ENCODE measurements at places on chromosomes 16 and 17.

DNA sequence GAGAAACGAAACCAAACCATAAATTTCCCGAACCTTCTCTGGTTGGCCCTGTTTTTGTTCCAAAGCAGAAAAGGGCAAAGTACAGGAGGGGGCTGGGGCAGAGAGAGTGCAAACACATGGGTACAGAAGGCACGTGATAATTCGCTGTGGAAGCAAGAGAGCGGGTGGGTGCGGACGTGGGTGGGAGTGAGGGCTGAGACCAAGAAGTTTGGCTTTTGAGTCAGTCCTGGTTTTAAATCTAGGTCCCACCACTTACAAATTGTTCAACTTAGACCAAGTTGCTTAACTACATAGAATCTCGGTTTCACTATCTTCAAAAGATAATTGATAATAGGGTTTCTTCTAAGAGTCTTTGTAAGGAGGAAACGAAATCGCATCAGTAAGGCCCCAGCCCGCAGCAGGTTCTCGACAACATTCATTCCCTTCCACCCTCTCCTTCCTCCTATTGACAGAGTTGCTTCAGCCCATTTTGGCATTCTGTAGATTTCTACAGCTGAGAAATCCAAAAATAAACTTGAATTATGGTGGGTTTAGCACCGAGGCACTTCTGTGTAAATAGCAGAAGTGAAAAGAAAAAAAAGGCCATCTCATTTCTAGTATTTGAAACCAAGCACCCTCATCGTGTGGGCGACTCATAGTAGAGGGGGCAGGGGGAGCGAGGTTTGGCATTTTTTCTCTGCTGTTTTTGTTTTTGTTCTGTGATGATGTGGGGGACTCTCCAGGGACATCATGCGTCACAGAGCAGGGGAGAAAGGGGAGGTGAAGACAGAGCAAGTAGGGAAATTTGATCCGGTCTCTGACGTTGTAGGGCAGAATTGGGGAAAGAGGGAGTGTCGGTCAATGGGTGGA lies 33.6 kb upstream of the CCR7 start:
- peak; percentile 67 for DNase-seq

DNA sequence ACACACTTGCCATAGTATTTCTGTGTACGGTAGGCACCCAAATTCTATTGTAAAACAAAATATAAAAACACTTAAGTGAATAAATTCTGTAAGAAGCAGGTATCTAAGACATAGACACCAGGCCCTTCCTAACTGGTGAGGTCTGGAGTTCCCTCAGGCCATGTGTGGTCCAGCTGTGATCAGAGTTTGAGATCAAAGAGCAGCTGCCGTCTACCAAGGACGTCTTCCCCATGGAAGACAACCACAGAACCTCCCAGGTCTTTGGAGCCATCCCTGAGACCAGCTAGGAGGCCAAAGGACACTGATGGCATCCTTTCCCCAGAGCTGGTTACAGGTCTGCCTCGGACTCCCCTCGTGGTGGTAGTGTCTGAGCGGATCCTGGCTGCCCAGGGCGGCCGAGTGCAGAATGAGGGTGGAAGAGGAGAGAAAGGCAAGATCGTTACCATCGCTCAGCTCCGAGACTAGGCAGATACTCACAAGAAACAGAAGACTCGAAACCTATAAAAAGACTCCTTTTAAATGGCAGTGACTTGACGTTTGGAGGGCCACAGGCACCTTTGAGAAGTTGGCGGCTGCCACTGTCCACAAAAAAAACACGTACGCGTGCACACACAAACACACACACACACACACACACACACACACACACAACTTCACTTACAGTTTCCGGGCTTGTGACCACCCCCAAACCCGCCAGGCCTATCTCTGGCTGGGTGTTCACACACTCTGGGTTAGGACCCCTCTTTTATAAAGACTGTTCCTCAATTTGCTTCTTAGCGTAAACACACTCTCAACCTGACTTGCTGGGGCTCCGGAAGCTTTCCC lies 7.5 kb downstream of the TIMP2 start:
- DNase-seq, result peak; percentile 32

GRCh38 chr17:44241106-44241624 lies 21.7 kb upstream of the UBTF start:
- peak; percentile 65 for DNase-seq

DNA sequence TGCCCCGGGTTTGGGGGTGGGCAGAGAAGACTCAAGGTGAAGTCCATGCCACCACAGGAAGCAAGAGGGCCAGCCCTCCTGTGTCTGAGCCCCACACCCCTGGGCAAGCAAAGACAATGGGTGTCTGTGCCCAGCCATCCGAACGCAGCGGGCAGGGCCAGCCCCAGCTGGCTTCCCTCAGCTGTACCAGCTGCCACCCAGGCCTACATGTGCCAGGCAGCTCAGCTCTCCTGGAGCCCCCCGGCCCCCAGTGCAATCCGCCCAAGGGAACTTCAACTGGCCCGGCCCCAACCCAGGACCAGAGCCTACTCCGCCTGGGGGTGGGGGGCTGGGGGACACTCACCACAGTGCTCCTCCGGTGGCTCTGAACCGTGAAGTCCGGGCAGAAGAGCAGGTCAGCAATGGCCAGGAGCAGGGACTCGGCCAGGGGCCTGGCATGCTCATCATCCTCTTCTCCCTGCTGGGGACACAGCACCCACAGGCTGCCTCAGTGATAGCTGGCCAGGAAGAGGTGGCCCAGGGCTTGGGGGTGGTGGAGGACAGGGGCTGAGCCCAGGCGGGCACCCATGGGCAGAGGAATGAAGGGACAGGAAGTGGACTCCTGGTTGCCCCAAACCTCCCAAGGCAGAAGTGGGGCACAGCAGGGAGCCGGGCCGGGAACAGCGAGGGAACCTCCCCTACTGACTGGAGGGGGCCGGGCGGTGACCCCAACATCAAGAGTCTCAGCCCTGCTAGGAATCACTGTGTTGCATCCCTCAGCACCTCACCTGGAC lies 9.8 kb downstream of the HID1 start:
- DNase-seq, result no peak

- DNase-seq, result no peak
These were observed 120.4 kb upstream of the LHX1 start for GRCh38 chr17:36816907-36817288.

GRCh38 chr17:77124192-77124889 lies 16.4 kb upstream of the SEC14L1 start:
- DNase-seq, result peak; percentile 90

DNA sequence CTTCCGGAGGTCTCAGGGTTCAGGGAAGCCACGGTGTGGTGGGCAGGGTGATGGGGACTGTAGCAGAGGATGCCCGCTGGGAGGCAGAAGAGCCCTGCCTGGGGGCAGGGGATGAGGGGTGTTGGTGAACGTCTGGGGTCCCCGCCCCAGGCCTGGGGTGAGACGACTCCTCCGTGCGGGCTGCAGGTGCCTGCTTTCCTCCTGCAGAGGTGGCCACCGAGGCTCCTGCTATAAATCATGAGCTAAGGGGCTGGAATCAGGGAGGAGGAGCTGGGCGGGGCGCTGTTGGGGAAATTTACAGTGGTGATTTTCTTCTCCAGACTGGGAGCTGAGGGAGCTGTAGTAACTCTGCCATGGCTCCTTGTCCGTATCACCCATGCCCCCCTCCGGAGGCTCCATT lies 167.0 kb downstream of the MRM1 start:
- no peak for DNase-seq

DNA sequence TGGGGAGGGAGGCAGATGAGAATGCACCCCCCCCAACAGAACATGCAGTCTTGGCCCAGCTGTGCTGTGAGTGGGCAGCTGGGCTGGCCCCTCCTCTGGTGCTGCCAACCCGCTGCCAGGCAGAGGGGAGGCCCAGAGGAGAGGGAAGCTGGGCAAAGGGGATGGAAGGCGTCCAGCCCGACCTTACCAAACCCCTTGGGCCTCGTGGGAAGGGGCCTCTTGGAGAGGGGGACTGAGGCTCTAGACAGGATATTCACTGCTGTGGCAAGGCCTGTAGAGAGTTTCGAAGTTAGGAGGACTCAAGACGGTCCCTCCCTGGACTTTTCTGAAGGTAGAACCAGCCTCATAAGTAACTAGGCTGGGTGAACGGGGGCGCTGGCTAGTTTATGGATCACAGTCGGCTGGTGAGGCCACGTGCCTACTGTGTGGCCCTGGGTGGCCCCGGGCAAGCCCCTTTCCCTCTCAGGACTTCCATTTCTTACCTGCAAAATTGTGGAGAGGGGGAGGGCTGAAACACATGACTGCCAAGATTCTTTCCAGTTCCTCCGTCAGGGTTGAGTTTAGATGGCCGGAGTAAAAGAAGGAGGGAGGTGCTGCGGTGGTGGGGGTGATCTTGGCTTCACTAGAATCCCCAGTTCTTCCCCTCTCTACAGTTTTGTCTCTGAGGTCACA lies 857 bp upstream of the STAT5A start:
- peak; percentile 83 for DNase-seq

GRCh38 chr17:19248151-19248927 lies 11.2 kb downstream of the EPN2 start:
- no peak for DNase-seq

DNA sequence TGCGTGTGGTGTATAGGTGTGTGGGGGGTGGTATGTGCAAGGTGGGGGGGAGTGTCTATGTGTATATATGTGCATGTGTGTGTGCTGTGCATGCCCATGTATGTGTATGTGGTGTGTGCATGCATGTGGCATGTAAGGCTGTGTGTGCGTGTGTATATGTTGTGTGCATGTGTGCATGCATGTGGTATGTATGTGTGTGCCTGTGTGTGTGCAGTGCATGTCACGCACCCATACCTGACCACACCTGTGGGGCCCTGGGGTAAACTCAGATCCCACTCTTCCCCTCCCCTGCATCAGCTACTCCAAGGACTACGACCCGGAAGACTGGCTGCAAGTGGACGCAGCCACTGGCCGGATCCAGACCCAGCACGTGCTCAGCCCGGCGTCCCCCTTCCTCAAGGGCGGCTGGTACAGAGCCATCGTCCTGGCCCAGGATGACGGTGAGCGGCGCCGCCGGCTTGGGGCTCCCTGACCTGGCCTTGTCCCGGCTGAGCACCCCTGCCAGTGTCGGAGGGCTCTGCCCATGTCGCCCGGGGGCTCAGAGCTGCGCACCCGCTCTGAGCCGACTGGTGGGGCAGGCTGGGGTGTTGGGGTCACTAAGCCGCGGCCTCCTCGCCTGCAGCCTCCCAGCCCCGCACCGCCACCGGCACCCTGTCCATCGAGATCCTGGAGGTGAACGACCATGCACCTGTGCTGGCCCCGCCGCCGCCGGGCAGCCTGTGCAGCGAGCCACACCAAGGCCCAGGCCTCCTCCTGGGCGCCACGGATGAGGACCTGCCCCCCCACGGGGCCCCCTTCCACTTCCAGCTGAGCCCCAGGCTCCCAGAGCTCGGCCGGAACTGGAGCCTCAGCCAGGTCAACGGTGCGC lies 9.1 kb downstream of the SLC22A31 start:
- no peak for DNase-seq

DNA sequence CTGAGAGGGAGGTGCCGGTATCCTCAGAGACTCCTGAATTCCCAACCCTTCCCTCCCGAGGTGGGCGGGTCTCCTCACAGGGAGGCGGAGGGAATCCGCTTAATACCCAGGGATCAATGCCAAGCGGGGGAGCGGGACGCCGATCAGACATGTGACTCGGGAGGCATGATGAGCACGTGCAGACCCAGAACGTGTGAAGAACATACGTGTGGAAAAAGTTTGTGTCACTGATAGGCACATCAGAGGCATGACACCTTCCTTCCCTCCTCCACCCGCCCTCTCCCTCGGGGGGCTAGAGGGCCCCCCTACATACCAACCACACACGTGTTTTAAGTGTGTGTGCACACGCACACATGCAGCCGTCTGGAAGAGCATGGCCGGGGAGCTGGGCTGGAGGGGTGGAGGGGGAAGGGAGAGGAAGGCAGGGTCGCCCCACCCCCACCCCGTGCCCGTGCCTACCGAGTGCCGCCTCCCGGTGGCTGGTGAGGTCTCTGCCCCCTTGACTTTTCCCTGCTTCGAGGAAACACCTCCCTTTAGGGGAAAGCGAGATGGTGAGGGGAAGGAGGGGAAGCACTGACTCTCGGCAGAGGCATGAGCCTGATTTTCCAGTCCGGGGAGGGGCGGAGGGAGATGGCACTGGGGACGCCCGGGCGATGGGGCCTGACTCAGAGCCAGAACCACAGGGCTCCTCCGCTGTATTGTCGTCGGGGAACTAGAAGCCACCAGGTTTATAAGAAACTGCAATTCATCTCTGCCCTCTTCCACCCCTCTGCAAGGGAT lies 12.1 kb upstream of the TBX21 start:
- peak; percentile 70 for DNase-seq

DNA sequence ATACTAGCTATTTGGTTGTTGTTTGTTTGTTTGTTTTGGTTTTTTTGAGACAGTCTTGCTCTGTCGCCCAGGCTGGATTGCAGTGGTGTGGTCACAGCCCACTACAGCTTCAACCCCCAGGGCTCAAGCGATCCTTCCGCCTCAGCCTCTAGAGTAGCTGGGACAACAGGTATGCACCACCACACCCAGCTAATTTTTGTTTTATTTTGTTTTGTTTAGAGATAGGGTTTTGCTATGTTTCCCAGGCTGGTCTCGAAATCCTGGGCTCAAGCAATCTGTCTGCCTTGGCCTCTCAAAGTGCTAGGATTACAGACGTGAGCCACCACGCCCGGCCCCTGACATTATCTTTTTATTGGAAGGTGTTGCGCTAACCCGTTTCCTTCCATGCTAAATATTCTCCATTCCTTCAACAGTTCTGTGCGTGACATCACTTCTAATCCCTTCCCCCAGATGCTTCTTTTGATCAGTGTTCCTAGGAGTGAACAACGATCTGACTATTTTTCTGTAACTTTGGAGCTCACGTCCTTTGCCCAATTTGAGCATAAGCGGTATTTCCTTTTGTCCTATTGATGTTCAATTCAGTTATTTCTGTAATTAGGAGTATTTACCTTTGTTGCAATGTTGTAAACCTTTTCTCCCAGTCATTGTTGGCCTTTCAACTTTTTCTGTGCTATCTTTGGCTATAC lies 30.2 kb upstream of the EMP2 start:
- DNase-seq, result no peak

DNA sequence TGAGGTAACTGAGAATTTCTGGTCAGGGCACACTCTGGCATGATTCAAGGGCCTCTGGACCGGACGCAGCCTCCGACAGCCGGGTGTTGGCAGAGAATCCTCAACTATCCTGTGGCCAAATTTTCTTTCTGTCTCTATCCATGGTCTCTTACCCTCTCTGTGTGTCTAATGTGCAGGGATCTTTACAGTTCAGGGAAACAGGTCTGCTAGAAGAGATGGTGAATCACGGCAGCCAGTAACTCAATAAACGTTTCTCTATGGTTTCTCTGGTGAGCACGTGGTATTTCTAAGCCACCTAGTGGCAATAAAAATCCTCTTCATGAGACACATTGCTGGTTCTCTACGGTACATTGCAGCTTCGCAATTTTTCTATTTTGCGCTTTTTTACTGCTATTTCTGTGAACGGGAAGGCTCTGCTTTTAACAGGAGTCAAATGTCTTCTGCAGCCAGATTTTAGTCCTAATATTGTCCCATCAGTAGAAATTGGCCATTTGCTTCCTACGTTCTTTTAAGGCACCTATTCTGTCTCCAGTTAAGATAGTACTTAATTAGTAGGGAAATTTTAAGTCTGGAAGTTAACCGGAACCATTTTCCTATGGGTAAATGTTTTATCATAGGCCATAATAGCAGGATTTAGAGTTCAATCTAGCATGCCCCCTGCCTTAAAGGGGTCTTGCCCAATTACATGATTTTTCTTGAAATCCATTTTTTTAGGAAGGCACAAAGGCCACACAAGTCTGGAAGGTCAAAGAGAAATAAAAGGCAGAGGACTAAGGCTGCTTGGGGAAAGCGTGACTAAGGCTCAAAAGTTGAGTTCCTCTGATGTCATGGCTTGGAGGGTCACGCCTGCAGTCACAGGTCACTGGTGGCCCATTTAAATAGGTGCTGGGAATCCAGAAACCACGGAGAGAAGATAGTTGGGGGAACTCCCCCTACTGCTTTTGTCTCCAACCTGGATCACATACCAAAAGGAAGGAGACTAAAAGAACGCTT lies 31.5 kb downstream of the QPRT start:
- peak; percentile 63 for DNase-seq

Measured in suppressor macrophage (primary cell).